ENCODE measurements at places on chromosomes 12 and 14.
A peak's percentile ranks its signal among the peaks of the same experiment; 100 is the strongest.

DNA sequence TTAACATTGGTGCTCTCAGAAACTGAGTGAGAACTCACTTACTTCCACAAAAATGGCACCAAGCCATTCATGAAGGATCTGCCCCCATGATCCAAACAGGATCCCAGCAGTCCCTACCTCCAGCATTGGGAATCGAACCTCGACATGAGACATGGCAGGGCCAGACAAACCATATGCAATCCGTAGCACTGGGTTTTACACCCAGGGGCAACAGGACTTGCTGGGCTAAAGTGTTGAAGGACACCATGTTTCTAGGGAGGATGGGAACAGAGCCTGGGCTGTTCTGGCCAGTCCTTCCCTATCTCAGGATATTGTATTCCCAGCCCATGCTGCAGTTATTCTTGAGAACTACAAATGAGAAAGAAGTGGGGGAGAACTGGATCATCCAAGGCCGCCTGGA, 36.6 kb downstream of the SERPINA3 start:
- DNase-seq, result no peak

DNA sequence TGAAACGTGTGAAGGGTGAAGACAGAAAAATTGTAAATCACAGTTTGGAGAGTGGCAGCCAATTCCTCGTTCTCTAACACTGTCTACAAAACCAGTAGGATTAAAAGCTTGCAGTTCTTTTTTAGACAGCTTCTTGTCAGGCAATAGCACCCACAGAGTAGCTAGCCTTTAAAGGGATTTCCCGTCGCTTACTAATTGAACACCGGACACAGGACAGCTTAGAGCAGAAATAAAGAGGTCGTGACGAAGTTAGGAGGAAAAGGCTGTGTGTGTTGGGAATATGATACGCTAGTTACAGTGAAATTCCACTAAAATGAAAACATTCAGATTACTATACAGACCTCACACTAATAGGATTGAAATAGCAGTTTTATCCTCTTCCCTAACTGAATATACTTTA, 149.1 kb upstream of the FLRT2 start:
- no peak for DNase-seq

DNA sequence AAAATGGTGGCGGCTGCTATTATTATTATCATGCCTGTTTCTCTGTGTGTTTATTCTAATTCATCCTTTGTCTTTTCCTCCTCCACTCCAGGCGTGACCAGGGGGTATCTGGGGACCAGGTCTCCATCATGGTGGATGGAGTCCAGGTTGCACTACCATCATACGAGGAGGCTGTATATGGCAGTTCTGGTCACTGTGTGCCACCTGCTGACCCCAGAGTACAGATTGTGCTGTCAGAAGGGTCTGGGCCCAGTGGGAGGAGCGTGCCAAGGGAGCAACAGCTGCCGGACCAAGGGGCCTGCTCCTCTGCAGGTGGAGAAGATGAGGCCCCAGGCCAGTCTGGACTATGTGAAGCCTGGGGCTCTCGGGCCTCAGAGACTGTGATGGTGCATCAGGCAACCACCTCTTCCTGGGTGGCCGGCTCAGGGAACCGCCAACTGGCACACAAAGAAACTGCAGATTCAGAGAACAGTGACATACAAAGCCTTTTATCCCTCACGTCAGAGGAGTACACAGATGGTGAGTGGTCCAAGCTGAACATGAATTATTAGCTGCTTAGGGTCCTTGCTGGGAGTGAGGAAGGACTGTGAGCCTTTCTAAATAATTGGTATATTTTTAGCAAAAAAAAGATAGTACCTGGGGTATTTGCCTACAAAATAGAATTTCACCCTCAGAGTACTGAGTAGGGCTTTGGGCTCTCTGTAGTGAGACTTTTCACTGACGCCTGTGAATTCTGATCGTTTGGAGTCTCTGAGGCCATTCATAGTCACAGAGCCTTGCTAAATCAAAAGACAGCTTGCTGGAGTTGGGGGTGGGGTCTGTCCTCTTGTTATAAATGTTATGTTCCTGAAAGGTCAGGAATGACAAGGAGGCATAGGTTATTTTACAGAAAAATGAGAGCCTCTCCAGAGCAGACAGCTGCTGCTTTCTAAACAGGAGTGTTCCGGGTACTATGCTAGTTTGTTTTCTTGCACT, 58.1 kb upstream of the SRSF5 start:
- DNase-seq, result peak; percentile 42

- DNase-seq, result no peak
Observed at GRCh38 chr12:45292486-45293195, 76.7 kb downstream of the ANO6 start.

GRCh38 chr12:50333441-50333840, 50.1 kb upstream of the LIMA1 start:
- no peak for DNase-seq

DNA sequence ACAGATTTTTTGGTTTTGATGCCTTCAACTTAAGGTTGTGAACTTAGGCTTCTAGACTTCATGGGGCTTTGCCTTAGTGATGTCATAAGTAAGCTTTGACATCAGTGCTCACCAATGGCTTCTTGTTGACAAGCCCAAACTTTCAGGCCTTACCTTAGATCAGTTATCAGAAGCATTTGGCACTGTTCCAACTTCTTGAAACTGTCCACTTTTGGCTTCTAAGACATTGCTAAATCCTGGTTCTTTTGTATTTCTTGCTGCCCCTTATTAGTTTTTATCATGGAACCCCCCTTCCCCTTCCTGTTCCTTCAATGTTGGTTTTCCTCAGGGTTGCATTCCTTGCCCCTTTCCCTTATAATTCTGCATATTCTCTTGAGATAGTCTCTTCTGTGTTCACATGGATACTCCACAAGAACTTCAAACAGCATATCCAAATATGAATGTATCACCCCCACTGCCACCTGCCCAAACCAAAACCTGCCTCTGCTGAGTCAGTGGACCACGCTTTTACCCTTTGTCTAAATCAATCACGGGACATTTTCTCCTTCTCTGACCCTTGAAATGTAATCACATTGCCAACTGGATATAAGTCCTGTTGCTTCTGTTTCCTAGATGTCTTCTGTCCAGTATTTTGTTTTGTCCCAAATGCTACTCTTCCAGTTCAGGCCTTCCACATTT, 7.9 kb downstream of the PFKM start:
- DNase-seq, result no peak

DNA sequence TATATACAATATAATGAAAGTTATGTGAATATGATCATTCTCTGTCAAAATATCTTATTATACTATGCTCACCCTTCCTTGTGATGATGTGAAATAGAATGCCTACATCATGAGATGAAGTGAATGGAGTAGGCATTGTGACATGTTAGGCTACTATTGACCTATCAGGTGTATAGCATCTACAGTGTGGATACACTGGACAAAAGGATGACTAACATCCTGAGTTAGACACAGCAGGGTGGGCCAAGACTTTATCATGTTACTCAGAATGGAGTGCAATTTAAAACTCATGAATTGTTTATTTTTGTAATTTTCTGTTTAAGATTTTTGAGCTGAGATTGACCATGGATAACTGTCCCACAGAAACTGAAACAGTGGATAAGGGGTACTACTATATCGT, 53.4 kb upstream of the NAV3 start:
- DNase-seq, result no peak

DNA sequence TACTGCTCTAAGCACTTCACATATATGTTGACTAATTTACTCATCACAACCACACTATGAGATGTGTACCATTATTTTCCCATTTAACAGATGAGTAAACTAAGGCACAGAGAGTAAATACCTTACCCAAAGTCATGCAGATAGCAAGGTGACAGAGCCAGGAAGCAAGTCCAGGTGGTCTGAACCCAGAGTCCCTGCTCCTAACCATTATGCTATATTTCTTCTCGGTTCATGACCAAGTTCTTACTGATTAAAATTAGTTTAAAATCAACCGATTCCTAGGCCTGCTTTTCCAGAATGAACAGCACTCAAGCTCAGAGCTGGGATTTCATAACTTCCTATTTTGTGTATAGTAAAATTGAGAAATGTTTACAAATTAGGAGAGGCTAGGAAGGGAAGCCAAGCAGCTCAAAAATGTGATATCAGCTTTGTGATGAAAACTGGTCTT, 85.5 kb upstream of the EGLN3 start:
- no peak for DNase-seq

Data from CD4-positive, alpha-beta T cell treated with Interleukin-6 for 4 hours (primary cell).